Pancreas (tissue), 10 donors: ENCODE measurements at places on chromosomes 6 and 20. TPM values are rescaled to one million over a fixed set of nuclear protein-coding genes. Genes with fewer than 3 reads are reported as not detected.
A peak's percentile ranks its signal among the peaks of the same experiment; 100 is the strongest.

GRCh38 chr20:25553819-25554296 is 31.5 kb downstream of the NINL start:
- no peak for DNase-seq

GRCh38 chr6:122569230-122569771 is 40.9 kb upstream of the PKIB start:
- no peak for DNase-seq

GRCh38 chr6:158231551-158232315 is 63.6 kb downstream of the GTF2H5 start:
- DNase-seq = peak; percentile 92

The ARG1 gene
- not detected for total RNA-seq

- DNase-seq = no peak
Observed at GRCh38 chr20:61850926-61851900, 214.5 kb downstream of the TAF4 start.
